ENCODE measurements at places on chromosomes 7 and 10.

- no peak for DNase-seq
These were observed 11.0 kb downstream of the GHRHR start for GRCh38 chr7:30974605-30975255.

GRCh38 chr10:62511656-62512055, 137.5 kb downstream of the ZNF365 start:
- no peak for DNase-seq

DNA sequence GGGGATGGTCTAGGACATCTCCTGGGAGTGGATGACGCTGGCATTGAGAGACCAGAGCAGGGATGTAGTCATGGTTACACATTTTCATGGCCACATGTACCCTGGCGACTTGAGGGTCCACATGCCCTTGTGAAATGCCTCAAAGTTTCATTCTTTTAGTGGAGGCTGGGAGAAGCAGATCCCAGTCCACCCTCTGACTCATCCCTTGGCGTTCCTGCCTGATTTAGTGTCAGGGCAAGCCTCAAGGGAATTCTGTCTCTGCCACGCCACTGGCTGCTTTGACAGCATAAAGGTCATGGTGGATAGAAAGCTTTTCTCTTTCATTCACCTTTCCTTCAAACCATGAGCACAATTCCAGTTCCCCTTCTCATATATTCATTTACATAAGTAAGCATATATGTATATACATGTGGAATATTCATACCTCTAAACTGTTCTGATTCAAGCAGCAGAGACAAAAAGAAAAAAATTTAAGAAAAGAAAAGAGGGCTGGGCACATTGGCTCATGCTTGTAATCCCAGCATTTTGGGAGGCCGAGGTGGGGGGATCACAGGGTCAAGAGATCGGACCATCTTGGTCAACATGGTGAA, 21.8 kb upstream of the KIF5B start:
- DNase-seq: no peak

- DNase-seq: no peak
These were observed 404.3 kb downstream of the SFMBT2 start for GRCh38 chr10:7006566-7006965.

DNA sequence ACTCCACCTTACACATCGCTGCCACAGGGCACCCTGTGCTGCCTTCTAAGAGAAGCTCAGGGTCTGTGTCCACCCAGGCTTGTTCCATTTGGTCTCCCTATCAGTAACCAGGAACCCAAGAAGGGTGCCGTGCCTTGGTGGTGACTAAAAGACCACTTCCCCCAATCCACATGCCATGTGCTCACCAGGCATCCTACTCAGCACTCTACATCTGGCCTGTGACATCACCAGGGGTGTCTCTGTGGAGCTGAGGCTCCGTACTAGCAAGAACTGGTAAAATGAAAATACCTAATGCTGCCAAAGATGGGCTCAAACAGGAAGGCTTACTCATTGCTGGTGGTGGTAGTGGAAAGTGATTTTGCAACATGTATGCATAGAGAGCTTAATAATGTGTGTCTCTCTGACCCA, 19.0 kb upstream of the C10orf71 start:
- no peak for DNase-seq

DNA sequence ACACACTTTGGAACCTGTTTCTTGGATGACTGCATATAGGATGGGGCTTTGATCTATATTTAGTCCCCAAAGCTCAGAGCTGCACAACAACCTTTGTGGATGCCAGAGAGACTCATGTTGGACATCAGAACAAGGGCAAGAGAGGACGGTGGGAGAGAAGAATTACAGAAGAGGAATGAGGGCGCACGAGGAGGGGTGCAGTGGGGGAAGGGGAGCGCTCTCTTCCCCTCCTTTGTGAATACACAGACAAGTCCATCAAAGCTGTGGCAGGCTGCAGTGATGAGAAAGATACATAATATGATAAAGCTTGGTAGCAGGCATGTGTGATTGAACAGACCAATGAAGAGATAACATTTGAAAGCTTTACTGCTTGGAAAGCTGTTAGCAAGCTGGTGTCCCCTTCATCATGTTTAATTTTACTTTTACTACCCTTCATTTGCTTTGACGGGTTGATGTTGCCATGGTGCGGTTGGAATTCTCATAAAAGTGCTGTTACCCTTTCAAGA, 857.8 kb downstream of the KCNMA1 start:
- DNase-seq: no peak

DNA sequence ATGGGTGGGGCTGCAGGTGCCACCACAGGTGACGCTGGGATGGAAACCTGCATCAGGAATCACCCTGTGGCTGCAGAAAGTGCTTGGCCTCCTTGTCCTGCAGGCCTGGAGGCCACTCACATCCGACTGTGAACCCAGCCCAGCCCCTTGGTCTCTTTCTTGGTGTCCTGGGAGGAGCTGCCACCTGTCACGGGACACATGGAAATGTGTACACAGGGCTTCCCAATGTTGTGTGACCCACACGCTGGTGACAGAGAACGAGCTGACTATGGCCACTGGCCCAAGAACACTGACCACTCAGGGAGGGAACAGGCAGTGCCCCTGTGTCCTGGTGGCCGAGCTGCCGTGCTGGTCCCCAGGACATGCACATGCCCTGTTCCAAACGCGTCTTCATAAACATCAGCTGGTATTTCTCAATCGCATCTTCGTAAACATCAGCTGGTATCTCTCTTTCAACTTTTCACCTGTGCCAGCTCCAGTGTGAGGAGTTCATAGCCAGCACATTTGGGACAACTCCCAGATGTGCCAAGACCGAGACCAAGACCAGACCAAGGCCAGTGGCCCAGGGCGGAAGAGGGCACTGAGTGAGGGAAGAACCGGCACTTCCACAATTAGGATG, 57.9 kb upstream of the INPP5A start:
- no peak for DNase-seq

All from D721Med (cell line).